Sigmoid colon (tissue), 7 donors: ENCODE measurements at places on chromosomes 3 and 15. TPM values are rescaled to one million over a fixed set of nuclear protein-coding genes. Genes with fewer than 3 reads are reported as not detected.

DNA sequence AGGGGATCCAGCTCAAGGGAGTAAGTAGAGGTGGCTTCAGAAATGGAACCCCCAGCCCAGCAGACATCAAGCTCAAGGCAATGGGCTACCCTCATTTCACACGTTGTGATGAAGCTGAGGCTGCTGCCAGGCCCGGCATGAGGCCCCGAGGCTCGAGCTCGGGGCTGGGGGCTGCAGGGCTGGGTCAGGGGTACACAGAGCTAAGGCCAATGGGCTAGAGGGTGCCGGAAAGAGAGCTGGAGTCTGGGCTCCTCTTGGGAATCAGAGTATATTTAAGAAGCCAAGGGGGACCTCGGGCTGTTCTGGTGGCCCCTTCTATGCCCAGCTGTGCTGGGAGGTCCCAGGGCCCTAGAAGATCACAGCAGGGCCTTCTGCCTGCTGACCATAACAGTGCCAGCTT, 7.4 kb downstream of the PRSS50 start:
- peak; percentile 32 for DNase-seq

GRCh38 chr15:78638658-78639314, 2.2 kb downstream of the CHRNB4 start:
- no peak for DNase-seq

GRCh38 chr15:92117261-92117731, 263.8 kb downstream of the SLCO3A1 start:
- DNase-seq, result no peak

DNA sequence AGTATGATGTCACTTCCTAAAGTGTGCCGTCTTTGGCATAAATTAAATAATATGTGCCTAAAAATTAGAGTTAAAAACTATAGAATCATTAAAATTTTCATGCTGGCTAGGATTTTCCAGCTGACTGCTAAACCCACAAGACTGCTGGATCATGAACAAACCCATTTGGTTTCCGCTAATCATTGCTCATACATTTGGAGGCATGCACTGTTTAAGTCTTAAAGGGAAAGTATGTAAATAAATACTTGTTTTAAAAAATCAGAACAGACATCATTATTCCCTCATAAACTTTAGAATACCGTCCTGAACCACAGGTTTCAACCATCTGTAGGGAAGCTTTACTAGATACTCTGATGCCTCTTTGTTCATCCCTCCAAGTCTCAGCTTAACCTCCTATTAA, 26.5 kb downstream of the ATP6V1A start:
- DNase-seq, result no peak

- peak; percentile 71 for DNase-seq
Measured at GRCh38 chr3:156605686-156606605, 51.0 kb upstream of the SSR3 start.

GRCh38 chr15:43954181-43954621, 127.4 kb downstream of the WDR76 start:
- no peak for DNase-seq

DNA sequence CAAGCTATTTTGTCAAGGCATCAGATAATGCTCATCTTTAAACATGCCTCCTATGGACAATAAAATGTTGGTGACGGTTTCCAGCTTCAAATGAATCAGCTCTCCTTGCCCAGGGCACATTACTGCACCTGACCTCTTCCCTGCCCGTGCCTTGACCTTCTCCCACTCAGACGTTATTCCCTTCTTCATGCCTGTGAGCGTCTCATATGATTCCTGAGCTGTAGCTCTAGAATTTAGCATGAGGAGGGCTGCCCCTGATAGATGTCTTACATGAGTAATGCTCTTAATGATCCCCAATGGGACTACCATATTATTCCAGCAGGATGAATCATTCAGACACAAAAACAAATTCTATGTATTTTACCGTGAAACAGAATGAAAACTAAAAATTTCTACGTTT, 762.7 kb downstream of the ROBO1 start:
- no peak for DNase-seq

DNA sequence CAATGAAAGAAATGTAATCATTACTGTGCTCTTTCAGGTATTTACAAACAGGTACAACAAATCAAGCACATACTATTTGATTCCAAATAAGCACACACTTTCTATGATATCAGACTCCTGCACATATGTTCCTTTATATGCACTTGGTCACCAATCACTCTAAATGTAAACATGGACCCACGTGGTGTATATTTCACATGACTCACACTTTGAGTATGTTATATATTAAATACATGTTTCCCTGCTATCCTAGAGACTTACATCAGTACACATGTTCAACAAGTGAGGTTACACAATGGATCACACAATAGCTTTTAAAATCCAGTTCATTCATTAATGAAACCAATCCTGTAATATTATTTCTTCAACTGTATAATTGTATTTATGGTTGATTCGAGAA, 683.5 kb downstream of the NR2F2 start:
- DNase-seq, result no peak

DNA sequence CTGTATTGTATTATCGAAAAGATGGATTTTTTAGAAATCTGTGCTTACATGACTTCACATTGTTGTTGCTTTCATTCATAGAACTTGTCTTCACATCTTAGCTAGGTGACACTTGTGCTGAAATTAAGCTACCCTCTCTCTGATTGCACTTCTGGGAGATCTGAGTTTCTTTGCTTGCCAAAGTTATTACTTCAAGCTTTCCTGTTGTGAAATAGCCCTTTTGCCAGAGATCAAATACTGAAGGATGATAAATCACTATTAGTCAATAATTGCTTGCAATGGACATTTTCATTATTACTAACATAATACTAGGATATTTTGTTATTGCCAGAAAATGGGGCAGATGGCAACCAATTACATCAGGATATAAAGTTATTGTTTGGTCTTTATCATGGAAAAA, 34.7 kb downstream of the PIK3CA start:
- DNase-seq, result no peak

DNA sequence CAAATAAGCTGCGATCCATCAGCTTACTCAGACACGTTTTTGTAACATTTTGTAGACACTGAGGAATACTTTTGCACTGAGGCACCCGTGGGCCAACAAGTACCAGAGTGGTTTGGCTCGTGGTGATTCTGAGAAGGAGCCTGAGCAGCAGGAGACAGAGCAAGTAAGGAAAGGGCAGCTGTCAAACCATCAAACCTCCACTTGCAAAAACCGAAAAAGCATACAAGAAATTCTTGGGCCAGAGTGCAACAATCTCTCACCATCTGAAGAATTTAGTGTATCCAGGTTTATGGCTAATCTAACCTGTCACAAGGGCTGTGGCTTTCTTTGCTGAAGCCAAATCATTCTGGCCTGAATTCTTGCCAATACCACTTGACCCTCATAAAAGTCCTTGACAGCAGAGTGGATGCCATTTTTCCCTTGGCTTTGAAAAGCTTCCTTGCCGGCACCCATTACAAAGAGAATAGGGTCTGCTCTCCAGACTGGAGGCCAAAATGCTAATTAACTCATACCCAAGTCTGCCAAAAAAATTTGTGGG, 56.7 kb downstream of the MYO1E start:
- no peak for DNase-seq

- no peak for DNase-seq
Measured at GRCh38 chr3:129665024-129665768, 58.7 kb upstream of the PLXND1 start.

DNA sequence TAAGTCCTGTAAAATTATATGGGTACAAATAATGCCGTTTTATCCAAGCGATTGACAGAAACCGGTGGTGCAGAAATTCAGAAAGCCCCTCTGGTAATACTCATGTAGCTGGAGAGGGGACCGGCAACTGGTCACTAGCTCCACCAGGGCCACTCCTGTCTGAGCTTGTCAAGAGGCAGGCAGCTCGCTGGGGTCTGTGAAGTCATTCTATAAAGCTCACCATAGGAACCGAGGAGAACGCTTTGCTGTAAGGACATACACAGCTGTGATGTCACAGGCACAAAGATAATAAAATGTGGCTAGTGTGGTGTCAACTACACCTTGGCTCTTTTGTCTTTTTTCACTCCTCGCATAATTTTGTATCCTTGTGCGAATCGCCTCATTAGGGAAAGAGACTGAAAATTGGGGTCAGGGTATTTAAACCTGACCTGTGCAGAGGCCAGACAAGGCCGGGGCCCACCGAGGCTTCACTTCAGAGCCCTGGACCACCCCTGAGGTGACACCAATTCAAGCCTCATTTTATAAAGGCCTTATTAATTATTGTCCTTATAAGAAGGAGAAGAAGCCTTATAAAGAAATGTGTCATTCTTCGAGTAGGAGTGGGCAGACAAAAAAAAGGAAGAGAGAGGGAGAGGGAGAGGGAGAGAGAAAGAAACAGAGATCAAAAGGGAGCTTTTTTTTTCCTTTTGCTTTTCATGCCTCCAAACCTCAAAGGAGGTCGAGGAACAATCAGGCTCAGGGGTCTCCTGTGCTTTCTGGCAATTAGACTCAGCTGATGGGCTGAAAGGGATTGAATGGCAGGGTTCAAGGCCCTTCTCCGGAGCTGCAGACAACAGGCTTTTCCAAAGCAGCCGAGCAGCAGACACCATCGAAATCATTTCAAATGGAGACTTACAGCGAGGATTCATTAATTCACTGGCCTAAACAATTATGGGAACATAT, 813.3 kb upstream of the ARRDC4 start:
- no peak for DNase-seq

DNA sequence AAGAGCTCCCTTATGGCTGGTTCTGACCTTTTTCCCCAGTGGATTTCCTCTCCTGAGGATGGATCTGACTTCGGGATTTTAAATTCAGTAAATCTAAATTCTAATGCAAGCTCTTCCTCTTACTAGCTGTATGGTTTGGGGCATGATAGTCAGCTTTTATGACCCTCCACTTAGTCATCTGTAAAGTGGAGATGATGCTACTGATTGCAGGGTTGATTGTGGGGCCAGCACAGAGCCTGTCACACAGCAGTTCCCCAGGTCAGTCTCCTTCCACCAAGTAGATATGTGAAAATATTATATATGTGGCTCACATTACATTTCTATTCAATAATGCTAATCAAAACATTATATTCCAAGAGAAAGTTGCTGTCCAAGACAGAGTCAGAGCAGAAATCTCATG, 141.3 kb upstream of the UBE2E1 start:
- DNase-seq, result no peak

DNA sequence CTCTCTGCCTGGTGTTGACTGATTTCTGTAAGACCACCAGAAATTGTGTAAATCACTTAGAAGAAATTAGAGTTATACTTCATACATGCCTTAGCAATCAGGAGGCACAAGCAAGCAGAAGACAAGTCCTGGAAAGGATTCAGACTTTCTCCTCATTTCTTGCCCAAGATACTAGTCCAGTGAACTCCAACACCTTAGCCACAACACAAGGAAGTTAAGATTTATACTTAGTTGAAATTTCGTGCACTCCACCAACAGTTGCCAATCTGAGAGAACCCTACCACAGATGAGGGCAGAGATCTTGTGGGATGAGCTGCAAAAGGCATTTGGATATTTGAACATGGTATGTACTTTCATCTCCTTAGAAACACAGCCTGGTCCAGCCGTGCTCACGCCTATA, 2.3 kb downstream of the P3H2 start:
- DNase-seq, result no peak

DNA sequence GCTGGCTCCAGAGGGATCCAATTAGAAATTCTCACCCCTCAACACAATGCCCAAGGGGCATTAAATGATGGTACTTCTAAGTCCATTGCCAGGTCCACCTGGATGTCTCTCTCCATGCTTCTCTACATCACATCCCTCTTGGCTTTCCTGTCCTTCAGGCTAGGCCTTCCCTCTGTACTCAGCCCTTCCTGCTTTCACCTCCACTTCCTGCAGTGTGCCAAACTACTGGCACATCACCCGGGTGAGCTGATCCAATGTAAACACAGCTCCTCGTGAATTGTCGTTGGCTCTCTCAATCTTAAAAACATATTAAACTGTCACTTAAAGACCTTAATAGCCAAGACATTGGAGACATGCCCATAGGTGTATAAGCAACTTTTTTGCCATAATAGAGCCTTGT, 4.0 kb downstream of the LMCD1 start:
- no peak for DNase-seq

DNA sequence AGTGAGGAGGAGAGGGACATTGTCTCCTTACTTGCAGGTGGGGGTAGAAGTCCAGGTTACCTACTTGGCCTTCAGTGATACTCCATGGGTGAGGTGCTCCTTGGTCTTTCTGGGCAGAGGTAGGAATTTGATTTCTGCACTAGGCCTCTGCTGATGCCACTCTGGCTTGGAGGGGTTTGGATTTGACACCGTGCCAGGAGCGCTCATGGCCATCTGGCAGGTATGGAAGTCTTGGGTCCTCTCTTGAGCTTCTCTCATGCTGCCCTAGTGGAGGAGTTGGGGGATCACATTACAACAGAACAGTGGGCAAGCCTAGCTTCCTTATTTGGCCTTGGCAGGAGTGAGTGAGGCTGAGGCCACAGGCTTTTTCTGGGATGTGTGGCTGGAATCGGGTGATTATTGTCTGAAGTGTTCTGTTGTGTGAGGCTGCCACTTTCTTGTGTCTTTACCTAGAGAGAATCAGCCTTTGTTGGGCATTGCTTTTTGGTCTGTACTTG, 525.0 kb downstream of the GABRG3 start:
- no peak for DNase-seq

DNA sequence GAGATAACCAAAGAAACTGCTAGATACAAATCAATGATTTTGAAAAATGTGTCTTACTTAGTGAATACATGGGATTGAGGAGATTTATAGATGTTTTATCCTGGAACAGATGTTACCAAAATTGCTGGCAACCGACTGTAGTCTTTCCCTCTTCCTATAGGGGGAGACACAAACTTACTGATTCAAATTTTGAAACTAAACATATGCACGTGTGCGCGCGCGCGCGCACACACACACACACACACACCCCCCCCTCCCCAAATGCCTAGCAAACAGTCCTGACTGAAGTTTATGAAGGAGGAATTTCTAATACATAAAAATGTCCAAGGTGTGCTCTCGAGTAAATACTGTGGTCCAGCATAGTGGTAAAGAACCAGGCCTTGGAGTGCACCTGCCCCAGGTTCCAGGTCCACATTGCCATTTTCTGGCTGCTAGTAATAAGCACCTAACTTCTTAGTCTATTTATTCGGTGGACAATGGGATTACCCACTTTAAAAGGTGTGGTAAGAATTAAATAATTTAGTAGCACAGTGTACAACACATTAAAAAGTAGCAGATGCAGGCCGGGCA, 18.5 kb upstream of the C3orf62 start:
- no peak for DNase-seq

DNA sequence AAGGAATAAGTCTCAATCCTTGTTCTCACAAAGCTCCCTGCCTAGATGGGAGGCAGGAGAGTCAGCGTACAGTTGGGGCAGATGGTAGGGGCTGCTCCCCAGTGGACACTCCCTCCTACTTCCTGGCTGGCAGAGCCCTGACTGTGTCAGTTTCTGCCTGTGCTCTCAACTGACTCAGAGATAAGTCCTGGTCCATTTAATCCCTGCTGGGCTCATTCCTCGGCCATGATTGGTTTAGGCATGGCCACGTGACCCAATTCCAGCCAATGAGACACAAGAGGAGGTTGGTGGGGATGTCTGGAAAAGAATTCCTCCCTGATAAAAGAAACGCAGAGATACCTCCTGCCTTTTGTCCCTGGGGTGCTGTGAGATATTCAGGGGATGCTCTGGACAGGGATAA, 118.1 kb upstream of the SLC6A11 start:
- peak; percentile 9 for DNase-seq

The CYP8B1 gene
- not detected for total RNA-seq

The DPH3 gene
- total RNA-seq, result 24.3 TPM

The CPLX3 gene
- total RNA-seq, result not detected

The LARP6 gene
- 26.0 TPM for total RNA-seq

The ANKRD34C gene
- under 0.01 TPM for total RNA-seq

The GNAT1 gene
- not detected for total RNA-seq

The DNAJB11 gene
- 33.1 TPM for total RNA-seq
